ENCODE measurements at places on chromosomes 3 and 15. TPM values are rescaled to one million over a fixed set of nuclear protein-coding genes. Genes with fewer than 3 reads are reported as not detected.

- DNase-seq, result no peak
These were observed 117.7 kb downstream of the CD47 start for GRCh38 chr3:107973152-107973551.

TRH gene
- total RNA-seq, result not detected

DNA sequence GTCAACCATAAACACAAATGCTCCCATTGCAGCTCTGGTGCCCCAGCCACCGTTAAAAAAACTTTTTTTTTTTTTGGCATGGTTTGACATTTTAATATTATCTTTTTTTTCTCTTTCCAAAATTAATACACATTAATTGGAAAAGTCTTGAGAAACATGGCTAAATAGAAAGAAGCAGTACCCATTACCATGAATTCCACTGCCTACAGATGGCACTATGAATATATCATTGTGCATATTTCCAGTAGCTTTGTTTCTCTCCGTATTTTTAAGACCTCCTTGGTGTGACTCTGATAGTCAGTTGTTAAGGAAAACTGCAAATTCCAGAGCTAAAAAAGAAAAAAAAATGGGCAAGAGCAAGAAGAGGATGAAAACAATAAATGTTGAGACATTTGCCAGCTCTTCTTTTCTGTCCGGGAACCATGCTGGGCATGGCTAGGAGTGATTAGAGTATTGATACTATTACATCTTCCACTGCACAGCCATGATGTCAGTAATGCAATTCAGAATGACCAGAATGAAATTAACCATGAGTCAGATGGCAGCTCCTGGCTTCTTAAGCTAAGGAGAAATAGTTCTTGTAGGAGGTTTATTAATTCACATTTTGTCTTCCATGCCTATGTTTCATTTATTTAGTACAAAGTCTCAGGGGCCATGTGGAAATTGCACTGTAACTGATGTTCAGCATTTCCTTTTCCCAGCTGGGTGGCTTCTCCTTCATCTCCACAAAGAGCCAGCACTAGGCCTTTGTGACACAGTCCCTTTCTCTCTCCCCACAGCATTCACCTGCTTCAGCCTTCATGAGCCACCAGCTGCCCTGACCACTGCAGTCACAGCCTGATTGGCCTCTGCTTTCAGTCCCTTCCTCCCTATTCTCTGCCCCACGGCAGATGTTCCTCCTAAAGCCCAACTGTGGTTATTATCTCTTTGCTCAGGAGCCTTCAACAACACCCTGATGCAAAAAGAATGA is 31.8 kb downstream of the SLC7A14 start:
- DNase-seq, result no peak

DNA sequence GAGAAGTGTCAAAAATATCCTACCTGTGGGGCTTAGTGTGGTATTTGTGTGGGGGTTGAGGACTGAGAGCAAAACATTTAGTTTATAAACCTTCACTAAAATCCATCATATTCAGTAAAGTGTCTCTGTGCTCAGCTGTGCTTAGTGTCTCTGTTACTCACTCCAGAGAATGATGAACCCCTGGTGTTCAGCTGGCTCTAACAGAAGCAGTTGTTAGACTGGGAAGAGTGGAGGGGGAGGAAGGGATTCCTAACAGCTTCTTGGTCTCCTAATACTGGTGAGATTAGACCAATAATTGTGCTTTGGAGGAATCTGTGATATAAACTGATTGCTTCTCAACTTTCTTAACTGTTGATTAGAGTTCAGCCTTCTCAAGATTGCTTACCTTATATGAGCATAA is 1123.5 kb downstream of the ROBO2 start:
- no peak for DNase-seq

- no peak for DNase-seq
These were observed 22.7 kb downstream of the MGLL start for GRCh38 chr3:127799476-127800222.

Measured in hepatocyte (in vitro differentiated cells).